ENCODE measurements at places on chromosomes 1 and 21. TPM values are rescaled to one million over a fixed set of nuclear protein-coding genes. Genes with fewer than 3 reads are reported as not detected.

The MAN1C1 gene
- total RNA-seq: 20.6 TPM

The CD52 gene
- 8.1 TPM for total RNA-seq

The RYR2 gene
- total RNA-seq: 0.50 TPM

The TNFSF4 gene
- total RNA-seq: 3.9 TPM

GRCh38 chr1:109783436-109783835 is 19.7 kb upstream of the EPS8L3 start:
- H3K27ac ChIP-seq: no peak overlapping the region
- no peak overlapping the region for H3K4me3 ChIP-seq
- no peaks in the 10 kb centered on the region for H3K36me3 ChIP-seq
- DNase-seq: no peak
- H3K4me1 ChIP-seq: peaks cover 28% of the 10 kb centered on the region

DNA sequence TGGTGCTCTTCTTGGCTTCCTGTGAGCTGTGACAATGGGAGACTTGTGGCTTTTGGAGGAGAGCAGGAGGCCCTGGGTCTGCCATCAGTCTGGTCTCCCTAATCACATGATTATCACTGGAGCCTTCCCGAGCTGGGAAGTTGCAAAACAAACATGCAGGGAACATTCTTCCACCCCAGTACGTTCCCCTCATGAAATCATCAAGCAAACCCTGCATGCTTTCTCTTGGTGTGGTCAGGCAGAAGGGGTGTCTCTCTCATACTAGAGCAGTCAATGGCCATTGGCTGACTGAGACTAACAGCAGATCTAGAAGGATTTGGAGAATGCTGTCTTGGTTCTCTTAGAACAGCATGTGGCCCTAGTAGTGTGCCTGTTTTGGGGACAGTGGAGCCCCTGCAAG is 111.2 kb downstream of the LIPI start:
- H3K36me3 ChIP-seq: no peaks in the 10 kb centered on the region
- no peak overlapping the region for H3K4me3 ChIP-seq
- no peak for DNase-seq
- no peaks in the 10 kb centered on the region for H3K27me3 ChIP-seq
- no peaks in the 10 kb centered on the region for H3K4me1 ChIP-seq

- H3K27me3 ChIP-seq: no peaks in the 10 kb centered on the region
- H3K27ac ChIP-seq: no peak overlapping the region
- H3K4me1 ChIP-seq: no peaks in the 10 kb centered on the region
- H3K36me3 ChIP-seq: no peaks in the 10 kb centered on the region
Measured at GRCh38 chr21:28193189-28193588, 799.5 kb downstream of the LTN1 start.

DNA sequence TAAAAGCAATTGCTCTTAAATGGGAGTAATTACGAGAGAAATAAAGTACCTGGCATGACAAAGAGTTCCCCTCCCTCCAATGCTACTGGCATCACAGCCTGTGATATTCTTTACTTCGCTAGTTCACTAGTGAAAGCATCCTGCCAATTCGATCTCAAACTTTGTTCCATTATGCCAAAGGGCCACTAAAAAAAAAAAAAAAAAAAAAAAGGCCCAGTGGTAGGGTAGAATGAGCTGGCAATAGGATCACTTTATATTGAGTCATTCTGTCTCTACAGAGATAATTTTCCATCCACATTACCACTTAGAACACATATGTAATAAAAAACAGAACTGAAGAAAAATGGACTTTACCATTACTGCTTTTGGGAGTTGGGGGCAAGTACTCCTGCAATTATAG is 11.2 kb downstream of the PUM1 start:
- H3K27ac ChIP-seq: no peak overlapping the region
- H3K36me3 ChIP-seq: no peaks in the 10 kb centered on the region
- no peak overlapping the region for H3K4me3 ChIP-seq
- DNase-seq: no peak
- peaks cover 21% of the 10 kb centered on the region for H3K4me1 ChIP-seq

GRCh38 chr1:84883286-84883685 is 9.7 kb downstream of the LPAR3 start:
- H3K4me3 ChIP-seq: no peak overlapping the region
- H3K36me3 ChIP-seq: no peaks in the 10 kb centered on the region
- no peak for DNase-seq
- no peaks in the 10 kb centered on the region for H3K4me1 ChIP-seq
- no peaks in the 10 kb centered on the region for H3K27me3 ChIP-seq

DNA sequence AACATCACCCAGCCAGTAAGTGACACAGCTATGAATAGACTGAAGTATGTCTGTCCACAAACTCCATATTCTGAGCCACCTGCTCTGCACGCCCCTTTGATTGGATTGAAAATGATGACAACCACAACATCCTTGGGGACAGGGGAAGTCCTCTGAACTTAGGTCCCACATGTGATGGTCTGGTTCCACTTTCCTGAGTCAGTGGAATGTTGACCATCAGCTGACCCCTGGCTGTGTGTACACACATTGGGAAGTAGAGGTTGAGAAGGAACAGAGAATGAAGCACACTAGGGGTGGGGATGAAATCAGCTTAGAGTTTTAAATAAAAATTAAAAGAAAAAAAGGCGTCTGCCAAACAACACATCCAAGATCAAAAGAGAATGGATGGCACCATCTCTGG is 8.0 kb upstream of the DISP3 start:
- H3K27me3 ChIP-seq: peaks cover 12% of the 10 kb centered on the region
- H3K36me3 ChIP-seq: no peaks in the 10 kb centered on the region
- DNase-seq: no peak
- H3K27ac ChIP-seq: no peak overlapping the region

- peak; percentile 34 for DNase-seq
- H3K4me1 ChIP-seq: no peaks in the 10 kb centered on the region
- H3K4me3 ChIP-seq: no peak overlapping the region
- peak overlapping the region; percentile 7 for H3K27ac ChIP-seq
- H3K27me3 ChIP-seq: no peaks in the 10 kb centered on the region
Measured at GRCh38 chr1:209363112-209363511, 220.4 kb upstream of the CAMK1G start.

All from hepatocyte (in vitro differentiated cells).